ENCODE measurements at places on chromosomes 11 and 22.

GRCh38 chr11:130715085-130715876 lies 201.0 kb downstream of the SNX19 start:
- DNase-seq = no peak

DNA sequence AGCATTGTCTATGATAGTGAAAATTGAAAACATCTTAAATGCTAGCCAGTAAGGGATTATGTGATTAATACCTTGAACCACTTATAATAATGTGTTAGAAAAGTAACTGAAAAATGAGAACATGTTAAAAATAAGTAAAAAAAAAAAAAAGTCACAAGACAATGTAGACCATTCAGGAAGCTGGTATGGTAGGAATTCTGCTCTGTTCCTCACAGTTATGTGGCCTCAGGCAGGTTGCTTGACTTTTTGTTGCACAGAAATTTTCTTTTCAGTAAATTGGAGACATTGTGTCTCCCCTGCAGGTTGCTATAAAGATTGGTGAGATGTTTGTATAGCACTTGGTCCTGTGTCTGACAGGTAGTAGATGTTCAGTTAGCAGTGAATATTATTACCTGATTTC lies 17.3 kb upstream of the PLET1 start:
- DNase-seq = no peak

DNA sequence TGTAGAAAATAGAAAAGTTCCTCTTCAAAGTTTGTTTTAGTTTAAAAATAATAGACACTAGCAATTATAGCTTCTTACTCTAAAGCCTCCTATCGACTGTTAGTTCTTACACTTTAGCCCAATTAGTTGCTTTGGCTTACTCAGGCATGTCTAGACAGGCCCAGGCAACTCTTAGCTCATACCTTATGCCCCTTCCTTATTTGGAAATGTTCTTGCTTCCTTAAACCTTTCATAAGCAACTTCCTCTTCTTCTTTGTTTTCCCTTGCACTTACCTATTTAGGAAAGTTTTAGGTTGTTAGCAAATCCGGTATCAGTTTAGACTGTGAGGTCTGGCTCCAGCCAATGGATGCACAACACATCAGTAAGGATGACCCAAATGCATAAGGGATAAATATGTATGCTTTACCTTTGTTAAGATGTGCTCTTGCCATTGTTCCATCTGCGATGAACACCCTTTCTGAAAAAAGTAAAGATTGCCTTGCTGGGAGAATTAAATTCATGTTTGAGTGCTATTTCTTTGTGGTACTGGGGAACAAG lies 1277.5 kb upstream of the CNTN5 start:
- DNase-seq = no peak

DNA sequence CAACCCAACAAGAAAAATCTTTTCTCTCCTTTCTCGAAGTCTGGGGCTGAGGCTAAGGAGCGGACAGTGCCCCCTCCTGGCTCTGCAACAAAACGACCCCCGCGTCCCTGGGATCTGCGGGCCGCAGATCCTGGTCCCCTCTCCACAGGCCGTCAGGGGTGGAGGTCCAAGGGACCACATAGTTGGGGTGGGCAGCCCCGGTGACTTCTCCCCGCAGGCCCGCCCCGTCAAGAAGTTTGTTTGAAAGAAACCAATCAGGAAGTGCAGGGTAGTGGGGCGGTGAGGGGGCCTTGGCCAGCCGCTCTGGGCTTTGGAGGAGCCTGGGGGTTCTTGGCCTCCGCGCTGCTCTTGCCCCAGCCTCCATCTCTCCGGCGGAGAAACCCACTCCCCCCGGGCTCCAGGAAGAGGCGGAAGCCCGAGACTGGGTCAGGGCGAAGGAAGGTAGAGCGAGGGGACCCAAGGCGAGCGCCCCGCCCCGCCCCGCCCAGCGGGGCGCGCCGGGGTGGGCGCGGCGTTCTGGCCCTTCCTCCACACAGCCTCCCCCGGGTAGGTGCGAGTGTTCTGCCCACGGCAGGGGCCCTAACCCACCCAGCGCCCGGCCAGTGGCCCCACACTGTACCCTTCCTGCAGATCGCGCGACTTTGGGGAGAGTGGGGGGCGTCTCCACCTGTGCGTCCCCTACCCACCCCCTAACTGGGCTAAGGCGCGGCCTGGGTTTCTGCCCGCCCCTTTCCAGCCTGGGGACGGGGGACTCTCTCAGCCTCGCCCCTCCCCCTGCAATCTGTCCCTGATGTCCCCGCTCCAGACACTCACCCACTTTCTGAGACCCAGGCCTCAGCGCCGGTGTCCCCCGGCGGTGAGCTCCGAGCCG lies 1.3 kb downstream of the TP53I11 start:
- peak; percentile 27 for DNase-seq

DNA sequence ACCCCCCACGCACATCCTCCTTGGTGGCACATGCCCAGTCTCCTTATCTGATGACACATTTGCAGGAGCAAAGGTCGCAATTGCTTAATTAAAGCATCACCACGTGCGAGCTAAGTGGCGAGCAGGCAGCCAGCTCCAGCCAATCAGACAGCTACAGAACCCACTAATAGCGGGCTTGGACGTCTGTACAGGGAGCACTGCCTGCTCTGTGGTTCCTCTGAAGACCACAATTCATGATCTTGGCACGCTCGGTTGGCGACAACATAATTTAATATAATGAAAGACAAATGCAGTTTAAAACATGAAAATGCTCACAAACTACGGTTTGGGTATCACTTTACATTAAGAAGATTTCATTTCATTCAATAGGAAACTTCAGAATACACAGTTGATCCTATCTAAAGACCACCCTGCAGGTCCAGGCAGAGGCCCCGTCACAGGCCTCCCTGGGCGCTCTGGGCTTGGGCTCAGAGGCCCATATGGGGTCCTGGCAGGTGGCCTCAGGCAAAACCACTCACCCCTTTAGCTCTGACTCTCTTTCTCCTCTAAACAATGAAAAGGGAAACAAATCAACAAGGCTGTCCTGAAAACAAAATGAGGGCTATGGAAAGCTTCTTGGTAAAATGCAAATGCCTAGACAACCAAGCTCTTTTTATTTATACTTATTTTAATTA lies 10.4 kb downstream of the PACSIN2 start:
- no peak for DNase-seq

DNA sequence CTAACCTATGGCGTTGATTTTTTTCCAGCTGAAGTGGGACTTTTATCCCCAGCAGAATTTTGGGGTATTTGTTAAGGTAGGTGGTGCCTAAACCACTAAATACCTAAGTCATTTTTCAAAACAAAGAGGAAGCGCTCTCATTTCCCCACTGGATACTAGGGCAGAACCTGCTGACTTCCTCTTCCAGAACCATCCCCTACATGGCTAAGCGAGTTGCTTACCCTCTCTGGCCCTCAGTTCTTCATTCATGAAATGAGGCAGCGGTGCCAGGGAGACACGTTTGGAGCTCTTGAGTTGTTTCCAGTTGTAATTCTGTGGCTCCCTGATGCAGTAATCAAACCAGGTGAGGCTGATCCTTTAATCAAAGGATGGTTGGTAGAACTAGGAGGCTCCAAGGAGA lies 10.0 kb upstream of the MTMR3 start:
- no peak for DNase-seq

- DNase-seq = no peak
These were observed 20.8 kb downstream of the CRKL start for GRCh38 chr22:20937794-20938671.
